Camera-type eye (tissue), 1 donor: ENCODE measurements at places on chromosomes 2 and 18. TPM values are rescaled to one million over a fixed set of nuclear protein-coding genes. Genes with fewer than 3 reads are reported as not detected.

The CD8B2 gene
- 0.11 TPM for total RNA-seq

The C1GALT1C1L gene
- total RNA-seq, result 1.3 TPM

The ALPG gene
- not detected for total RNA-seq

The PRSS56 gene
- 9.6 TPM for total RNA-seq

The MLPH gene
- 10.6 TPM for total RNA-seq

The LONRF2 gene
- total RNA-seq, result 20.6 TPM

The QPCT gene
- total RNA-seq, result 12.0 TPM

The TNS1 gene
- 132 TPM for total RNA-seq

The TUBA4A gene
- total RNA-seq, result 20.5 TPM
